ENCODE measurements at places on chromosomes 2 and 18. TPM values are rescaled to one million over a fixed set of nuclear protein-coding genes. Genes with fewer than 3 reads are reported as not detected.

PSMA8 gene
- total RNA-seq: not detected

APCDD1 gene
- 77.0 TPM for total RNA-seq

- DNase-seq: no peak
- H3K4me3 ChIP-seq: no peak overlapping the region
- H3K36me3 ChIP-seq: no peaks in the 10 kb centered on the region
- no peaks in the 10 kb centered on the region for H3K27me3 ChIP-seq
- no peak overlapping the region for H3K27ac ChIP-seq
- no peaks in the 10 kb centered on the region for H3K4me1 ChIP-seq
Observed at GRCh38 chr2:173770947-173771678, 194.1 kb downstream of the SP3 start.

GRCh38 chr2:164523009-164523408, 98.3 kb downstream of the GRB14 start:
- no peaks in the 10 kb centered on the region for H3K27me3 ChIP-seq
- H3K4me1 ChIP-seq: no peaks in the 10 kb centered on the region
- no peak overlapping the region for H3K27ac ChIP-seq
- no peak for DNase-seq
- H3K4me3 ChIP-seq: no peak overlapping the region

- no peaks in the 10 kb centered on the region for H3K36me3 ChIP-seq
- no peak overlapping the region for H3K4me3 ChIP-seq
- no peaks in the 10 kb centered on the region for H3K27me3 ChIP-seq
- H3K27ac ChIP-seq: no peak overlapping the region
- H3K4me1 ChIP-seq: no peaks in the 10 kb centered on the region
Observed at GRCh38 chr2:221385716-221386115, 186.4 kb downstream of the EPHA4 start.

GRCh38 chr18:424071-424661, 76.3 kb downstream of the COLEC12 start:
- no peak overlapping the region for H3K27ac ChIP-seq
- H3K36me3 ChIP-seq: no peaks in the 10 kb centered on the region
- no peak for DNase-seq
- H3K4me1 ChIP-seq: no peaks in the 10 kb centered on the region
- H3K27me3 ChIP-seq: no peaks in the 10 kb centered on the region
